ENCODE measurements at places on chromosomes 5 and 9.

GRCh38 chr9:128026255-128026772 is 40.8 kb downstream of the NAIF1 start:
- no peak for DNase-seq

DNA sequence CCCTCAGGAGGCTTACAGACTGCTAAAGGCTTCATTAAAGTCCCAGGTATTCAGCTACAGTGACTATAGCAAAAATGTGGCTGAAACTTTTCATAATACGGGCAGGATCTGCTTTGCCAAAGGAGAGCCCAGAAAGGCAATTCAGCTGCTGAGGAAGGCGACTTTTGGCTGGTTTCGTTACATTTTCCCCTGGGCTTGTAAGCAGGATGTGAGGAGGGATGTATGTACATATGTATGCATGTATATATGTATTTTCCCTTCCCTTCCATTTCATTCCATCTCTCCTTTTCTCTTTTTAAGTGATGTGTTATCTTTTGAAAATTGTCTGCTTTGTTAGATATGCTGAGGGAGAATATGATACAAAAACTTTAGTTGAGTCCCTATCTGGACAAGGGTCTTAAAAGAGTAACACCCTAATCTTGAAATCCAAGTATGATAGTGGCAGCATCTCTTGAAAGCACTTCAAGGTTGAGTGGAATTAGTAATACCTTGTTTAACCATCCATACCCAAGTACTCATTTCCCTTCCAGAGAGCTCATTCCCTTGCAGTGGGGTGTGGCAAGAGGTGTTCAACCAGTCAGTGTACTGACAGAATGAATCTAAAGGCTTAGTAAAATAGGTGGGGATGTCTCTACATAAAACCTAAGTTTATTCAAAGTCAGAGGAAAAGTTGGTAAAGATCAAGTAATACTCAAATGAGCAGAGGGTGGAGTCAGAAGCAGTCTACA is 28.7 kb downstream of the RAD1 start:
- no peak for DNase-seq

DNA sequence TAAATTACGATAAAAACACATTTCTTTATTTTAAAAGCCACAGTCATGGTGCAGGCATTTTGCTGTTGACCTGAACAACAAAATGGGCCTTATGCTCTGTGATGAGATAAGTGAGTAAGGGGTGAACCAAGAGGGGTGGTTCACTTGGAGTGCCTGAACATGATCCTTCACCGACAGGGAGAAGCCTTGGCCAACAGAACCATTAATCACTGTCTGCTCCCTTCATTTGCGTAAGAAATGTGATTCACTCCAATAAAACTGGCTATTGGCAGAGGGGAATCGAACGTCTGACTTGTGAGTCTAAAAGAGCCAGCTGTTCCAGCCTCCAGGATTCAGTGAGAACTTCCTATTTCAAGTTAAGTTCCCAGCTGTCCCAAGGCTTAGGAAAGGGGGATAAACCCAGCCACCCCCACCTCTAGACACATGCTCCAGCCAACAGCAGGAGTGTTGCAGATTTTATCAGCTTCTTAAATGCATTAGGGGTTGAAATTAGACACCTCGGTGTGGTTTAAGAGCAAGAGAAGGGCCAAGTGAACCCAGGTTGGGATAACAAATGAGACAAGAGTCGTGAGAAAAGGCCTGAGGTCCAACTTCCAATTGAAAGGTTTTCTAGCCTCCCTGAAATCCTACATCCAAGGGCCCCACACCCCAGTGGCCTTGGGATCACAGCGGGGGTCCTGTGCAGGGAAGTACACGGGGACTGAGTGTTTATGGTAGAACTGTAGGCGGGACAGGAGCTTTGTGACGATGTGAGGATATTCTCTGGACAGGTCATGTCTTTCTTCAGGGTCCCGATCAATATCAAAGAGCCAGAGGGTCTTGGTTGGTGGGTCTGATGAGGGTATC is 131.4 kb upstream of the LHFPL2 start:
- no peak for DNase-seq

DNA sequence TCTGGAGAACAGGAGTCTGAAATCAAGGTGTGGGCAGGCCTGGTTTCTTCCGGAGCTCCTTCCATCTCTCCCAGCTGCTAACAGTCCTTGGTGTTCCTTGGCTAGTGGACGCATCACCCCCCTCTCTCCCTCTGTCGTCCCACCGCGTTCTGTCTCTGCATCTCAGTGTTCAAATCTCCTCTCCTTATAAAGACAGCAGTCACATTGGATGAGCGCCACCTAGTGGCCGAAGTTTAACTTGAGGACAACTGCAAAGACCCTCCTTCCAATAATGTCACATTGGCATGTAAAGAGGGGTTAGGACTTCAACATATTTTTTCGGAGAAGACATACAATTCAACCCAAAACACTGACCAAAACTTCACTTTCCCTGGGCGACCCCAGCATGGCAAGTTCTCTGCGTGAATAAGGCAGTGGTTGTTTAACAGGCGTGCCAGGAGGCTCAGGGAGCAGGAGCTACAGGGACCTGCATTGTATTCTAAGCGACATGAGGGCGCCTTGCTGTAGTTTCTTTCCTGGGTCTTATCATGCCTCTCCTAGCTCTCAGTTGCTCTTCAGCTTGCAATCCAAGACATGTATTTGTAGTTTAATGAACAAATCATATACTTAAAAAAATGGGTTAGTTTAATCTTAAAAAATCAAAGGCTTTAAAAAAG is 27.9 kb upstream of the BASP1 start:
- peak; percentile 91 for DNase-seq

DNA sequence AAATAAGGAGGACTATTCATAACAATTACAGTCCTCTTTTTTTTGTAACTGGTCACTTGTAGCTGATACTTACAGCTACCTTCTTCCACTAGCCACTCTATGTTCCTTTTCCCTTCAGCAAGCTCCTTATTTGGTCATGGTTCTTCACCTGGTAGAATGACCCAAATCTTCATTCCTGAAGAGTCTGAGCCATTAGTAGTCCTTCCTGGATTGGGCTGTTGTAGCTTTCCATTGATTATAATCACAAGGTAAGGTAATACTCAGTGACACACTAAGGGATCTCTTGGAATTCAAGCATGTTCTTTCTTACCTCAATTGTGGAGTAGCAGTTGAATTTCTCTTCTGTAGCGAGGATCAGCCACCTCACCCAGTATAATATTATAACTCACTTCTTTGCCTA is 25.5 kb upstream of the ITGA2 start:
- DNase-seq = no peak

GRCh38 chr9:34654323-34655051 is 2.5 kb downstream of the IL11RA start:
- peak; percentile 60 for DNase-seq

All from NCI-H2081 (cell line).